ENCODE measurements at places on chromosomes 4 and X.

DNA sequence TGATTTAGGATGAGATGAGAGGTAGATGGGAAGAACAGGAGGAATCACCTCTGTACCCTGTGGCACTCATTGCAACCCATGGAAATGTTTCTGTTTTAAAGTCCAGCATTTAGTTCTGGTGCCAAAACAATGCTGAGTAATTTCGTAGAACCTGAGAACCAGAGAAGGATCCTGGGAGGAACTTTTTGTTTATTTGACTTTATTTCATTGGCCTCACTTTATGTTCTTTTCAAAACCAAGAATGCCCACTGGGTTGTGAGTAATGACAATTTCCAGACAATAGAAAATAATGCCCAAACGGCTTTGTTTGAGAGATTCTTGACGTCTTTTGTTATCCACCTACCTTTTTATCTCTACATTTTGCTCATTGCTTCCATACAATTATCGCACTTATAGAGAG, 111.3 kb downstream of the SHROOM3 start:
- DNase-seq = no peak

- no peak for DNase-seq
These were observed 98.8 kb downstream of the COX18 start for GRCh38 chr4:72970756-72971155.

- no peak for DNase-seq
These were observed 1.7 kb upstream of the MTNR1A start for GRCh38 chr4:186557061-186557460.

GRCh38 chr4:7073526-7074390, 5.9 kb upstream of the GRPEL1 start:
- peak; percentile 73 for DNase-seq

DNA sequence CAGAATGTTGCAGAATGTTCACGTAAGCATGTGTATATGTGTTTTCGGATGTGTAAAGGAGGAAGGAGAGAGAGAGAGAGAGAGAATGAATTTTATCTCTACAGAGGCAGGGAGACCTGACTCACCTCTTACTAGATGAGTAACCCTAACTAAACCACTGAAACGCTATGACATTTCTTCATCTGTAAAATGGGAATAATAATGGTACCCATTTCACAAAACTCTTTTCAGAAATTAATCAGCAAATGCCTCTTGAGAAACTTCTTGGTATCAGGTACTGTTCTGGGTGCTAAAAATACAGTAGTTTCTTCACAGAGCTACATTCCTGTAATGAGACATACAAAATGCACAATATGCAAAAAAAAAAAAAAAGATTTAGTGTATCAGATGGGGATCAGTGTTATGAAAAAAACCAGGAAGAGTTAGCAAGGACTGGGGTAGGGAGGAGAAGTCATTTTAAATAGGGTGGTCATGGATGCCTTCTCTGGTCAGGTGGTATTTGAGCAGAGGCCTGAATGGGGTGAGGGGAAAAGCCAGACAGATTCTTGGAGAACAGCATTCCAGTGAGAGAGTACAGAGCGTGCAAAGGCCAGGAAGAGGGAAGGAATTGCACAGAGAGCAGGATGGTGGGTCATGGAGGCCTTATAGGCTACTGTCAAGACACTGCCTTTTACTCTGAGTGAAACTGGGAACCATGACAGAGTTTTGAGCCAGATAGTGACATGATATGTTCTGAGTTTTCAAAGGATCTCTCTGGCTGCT, 84.9 kb upstream of the SPANXB1 start:
- DNase-seq = no peak

GRCh38 chr4:2091990-2092668, 33.0 kb downstream of the NAT8L start:
- DNase-seq = no peak

Measured in NCI-H1694 (cell line).